ENCODE measurements at places on chromosomes 16 and 17.

- peak; percentile 15 for DNase-seq
Measured at GRCh38 chr16:30748634-30749445, 615 bp downstream of the PHKG2 start.

DNA sequence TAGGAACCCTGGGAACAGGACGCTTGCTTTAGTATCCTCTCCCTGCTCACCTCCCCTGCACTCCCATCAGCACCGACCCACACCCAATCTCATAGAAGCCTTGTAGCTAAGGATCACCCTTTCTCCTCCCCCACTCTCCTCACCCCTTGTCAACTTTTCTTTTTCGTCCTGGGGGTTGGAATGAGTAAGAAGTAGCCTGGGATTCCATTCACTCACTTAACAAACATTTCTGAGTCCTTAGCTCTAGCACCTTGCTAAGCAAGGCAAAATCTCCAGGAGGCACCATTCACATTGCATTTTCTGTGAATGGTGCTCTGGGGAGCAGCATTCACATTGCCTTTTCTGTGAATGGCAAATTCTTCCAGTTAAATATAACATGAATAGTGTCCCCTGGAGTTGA is 1.1 kb upstream of the PGAP3 start:
- DNase-seq, result no peak

- DNase-seq, result no peak
Measured at GRCh38 chr16:89345642-89346150, 128.2 kb downstream of the ZNF778 start.

- DNase-seq, result no peak
Measured at GRCh38 chr16:13351181-13351580, 449.8 kb downstream of the SHISA9 start.

GRCh38 chr17:72413077-72414031 is 292.5 kb downstream of the SOX9 start:
- DNase-seq, result no peak

- DNase-seq, result peak; percentile 60
Measured at GRCh38 chr17:67441052-67441895, 64.2 kb downstream of the PITPNC1 start.

GRCh38 chr16:47363761-47364160 is 97.1 kb downstream of the ITFG1 start:
- no peak for DNase-seq

DNA sequence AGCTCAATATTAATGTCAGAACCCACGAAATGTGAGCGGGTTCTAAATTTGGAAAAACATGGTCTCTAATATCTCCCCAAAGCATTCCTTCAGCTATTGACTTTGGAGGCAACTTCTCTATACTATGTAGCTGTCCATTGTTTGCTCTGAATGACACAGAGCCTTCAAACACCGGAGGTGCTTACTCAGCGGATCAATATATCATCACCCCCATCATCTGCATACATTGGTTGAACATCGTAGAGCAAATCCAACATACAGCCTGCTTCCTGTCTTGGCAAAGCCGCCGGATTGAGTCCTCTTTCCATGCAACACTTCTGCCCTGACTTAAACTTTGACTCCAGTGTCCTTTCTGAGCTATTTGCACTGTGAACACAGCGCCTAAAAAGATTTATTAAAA is 61.3 kb downstream of the C17orf67 start:
- no peak for DNase-seq

DNA sequence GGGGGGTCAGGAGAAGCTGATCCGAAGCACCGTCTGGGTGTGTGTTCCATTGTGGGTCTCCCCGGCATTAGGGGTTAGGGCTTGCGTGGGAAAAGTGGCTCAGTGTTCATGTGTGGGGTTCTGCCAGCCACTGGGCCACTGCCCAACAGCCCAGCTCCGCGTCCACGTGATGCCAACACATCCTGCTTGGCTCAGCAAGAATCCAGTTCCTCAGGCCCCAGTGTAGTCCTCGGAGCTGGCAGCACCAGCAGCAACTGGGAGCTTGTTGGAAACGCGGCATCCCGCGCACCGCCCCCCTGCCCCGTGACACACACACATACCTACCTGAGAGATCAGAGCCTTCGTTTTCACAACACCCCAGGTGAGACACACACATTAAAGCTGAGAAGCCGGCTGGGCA is 18.9 kb downstream of the LGALS9 start:
- no peak for DNase-seq

DNA sequence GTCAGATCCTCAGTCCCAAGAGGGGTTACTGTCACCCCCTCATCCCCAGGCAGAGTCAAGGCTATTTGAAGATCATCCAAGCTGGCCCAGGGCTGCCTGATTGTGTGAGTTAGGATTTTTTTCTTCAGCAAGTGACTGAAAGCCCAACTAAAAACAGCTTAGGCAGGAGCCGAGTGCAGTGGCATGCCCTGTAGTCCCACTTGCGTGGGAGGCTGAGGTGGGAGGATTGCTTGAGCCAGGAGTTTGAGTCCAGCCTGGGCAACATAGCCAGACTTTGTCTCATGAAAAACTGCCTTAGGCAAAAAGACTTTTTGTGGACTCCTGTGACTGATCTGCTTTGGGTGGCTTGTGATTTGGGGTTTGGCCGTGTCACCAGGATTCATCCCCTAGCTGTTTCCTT is 19.9 kb downstream of the PGS1 start:
- no peak for DNase-seq

- DNase-seq, result no peak
Measured at GRCh38 chr16:71956486-71956885, 43.7 kb downstream of the PKD1L3 start.

- DNase-seq, result no peak
Measured at GRCh38 chr16:12403746-12404658, 399.7 kb downstream of the CPPED1 start.

DNA sequence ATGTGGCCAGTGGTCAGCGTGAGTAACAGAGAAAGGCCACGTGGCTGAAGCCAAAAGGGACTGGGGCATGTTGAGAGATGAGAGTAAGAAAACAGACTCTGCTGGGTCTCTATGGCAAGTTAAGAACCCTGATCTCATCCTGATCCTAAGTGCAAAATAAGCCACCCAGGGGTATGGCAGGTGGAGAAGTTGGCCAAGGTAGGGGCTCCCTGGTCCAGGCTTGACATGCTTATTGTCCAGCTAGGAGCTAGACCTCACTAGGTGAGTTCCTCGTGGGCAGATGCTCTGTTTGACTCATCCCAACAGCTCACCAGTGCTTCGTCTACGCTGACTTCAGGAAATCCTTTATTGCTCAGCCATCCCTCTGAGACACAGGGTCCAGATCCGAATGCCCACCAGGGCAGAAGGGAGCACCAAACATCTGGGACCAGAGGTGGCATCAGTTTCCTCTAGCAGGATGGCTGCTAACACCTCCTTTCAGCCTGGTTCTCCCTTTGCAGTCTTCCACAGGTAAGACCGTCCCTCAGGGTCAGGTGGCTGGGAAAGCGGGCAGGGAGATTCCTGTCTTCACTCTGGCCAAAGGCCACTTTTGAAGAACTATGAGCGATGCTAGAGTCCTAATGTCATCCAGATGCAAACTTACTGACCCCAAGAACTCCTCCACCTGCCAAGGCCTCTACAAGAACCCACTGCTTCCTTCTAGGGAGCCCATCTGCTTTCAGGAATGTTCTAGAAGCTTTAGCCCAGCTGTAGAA is 99.5 kb downstream of the CDYL2 start:
- no peak for DNase-seq

- no peak for DNase-seq
Measured at GRCh38 chr17:69516911-69517310, 102.4 kb downstream of the MAP2K6 start.

GRCh38 chr17:31517524-31517923 is 126.0 kb downstream of the RAB11FIP4 start:
- no peak for DNase-seq

DNA sequence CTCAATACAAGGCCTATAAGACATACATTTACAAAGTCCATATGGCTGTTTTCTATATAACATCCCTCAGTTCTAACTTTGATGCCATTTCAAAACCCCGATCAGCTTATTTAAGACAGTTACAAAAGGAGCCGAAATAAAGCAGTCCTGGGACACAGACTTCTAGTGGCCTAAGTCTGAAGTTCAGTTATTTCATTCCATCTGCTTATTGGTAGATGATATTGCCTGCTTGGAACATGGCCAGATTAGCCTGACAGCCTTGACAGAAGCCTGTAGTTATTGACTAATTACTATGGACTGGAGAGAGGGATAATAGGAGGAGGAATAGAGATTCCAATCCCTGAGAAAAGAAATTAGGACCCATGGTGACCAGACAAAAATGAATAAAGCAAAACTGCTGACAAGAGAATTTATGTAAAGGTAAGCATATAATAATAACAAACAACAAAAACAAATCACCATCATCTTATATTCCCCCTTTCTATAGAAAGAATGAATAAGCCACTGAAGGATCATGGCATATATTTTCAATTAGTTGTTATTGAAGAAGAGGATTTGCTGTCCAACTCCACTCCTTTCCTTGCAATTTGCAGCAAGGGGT is 206.3 kb upstream of the TOM1L1 start:
- DNase-seq, result no peak

DNA sequence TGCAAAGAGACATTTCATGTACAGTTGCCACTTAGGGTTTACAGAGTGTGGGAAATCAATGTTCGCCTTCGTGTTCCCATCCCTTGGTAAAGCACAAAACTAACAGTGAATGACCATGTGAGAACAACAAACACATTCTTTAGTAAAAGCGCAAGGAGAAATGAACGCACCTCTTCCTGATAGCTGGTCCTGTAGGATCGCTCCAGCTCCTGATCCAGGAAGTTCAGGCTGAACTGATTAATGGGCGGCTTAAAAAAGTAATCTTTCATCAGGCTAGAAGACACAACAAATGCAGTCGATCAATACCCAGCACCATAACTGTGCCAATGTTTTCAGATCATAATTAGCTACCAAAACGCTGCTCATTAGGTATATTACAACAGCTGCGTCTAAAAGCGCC is 108.3 kb upstream of the CREBBP start:
- no peak for DNase-seq

GRCh38 chr16:85935391-85935973 is 36.5 kb downstream of the IRF8 start:
- no peak for DNase-seq

DNA sequence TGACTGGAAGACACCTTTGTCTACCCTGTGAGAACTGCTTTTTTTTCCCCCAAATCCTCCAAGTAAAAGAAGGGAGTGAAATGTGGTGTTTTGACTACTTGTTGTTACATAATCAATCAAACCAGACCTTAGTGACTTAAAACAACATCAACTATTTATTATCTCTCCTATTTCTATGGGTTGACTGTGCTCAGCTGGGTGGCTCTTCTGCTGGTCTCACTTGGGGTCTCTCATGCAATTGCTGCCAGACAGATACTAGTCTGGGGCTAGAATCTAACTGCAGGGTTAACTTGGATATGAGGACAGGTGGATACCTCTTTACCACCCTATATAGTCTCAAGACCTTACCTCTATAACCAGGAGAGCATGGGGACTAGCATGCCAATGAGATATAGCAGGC is 141.3 kb downstream of the SALL1 start:
- no peak for DNase-seq

GRCh38 chr17:45050481-45051059 is 862 bp downstream of the DCAKD start:
- DNase-seq, result peak; percentile 25

DNA sequence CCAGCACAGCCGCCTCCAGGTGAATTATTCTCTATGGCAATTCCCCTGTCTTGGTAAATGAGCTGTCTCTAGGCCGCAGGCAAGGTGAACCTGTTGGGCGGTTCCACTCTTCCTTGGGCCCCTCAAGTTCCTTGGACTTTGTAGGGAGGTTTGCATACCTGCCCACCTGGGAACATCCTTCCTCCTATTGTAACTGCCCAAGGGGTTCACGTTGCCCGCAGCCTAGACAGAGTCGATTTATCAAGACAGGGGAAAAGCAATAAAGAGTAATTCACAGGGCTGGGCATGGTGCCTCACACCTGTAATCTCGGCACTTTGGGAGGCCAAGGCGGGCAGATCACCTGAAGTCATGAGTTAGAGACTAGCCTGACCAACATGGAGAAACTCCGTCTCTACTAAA is 122.5 kb downstream of the KCNJ18 start:
- no peak for DNase-seq

- DNase-seq, result no peak
Measured at GRCh38 chr16:16017812-16018211, 68.4 kb downstream of the ABCC1 start.

DNA sequence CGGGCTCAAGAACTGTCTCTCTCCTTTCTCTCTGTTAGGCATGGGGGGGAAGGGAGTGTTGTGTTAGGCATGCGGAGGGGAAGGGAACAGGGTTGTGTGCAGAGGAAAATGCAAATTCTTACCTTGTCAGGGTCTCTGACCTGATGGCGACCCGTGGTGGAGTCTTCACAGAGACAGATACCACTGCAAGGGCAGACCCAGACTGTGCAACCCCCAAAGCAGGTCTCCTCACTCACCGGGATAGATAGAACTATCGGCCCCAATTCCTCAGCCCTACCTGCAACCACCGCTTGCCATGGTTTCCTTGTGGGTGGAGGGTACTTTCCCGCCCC is 9.6 kb upstream of the MPP2 start:
- no peak for DNase-seq

GRCh38 chr16:69840975-69841374 is 78.8 kb downstream of the WWP2 start:
- DNase-seq, result no peak

GRCh38 chr17:78182504-78182903 is 4.3 kb downstream of the TK1 start:
- DNase-seq, result no peak

- DNase-seq, result no peak
Measured at GRCh38 chr16:87880117-87880696, 10.9 kb upstream of the SLC7A5 start.

DNA sequence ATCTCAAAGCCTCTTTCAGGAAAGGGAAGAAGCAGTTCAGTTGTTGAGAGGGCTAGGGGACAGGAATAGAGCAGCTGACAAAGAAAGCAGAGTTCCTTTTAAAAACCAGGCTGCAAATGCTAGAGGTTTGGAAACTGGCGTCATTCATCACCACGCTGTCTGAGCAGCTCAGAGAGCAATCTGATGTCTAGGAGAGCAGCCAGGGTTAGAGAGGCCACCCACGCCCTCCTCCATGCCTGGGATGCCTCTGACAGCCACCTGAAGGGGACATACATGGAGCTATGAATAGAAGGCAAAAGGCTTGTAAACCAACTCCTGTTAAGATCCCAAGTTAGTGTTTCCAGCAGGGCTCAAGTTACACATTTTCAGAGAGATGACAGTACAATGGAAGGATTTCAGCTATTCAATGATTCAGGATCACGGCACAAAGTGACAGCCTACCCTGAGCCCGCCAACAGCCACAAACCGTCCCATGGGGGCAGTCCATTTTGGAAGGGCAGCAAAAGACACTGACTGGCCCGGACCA is 12.4 kb downstream of the RAB5C start:
- DNase-seq, result no peak

GRCh38 chr17:8420041-8420934 is 15.4 kb upstream of the NDEL1 start:
- DNase-seq, result no peak

- DNase-seq, result no peak
Measured at GRCh38 chr17:15740570-15741120, 8.6 kb downstream of the TBC1D26 start.

DNA sequence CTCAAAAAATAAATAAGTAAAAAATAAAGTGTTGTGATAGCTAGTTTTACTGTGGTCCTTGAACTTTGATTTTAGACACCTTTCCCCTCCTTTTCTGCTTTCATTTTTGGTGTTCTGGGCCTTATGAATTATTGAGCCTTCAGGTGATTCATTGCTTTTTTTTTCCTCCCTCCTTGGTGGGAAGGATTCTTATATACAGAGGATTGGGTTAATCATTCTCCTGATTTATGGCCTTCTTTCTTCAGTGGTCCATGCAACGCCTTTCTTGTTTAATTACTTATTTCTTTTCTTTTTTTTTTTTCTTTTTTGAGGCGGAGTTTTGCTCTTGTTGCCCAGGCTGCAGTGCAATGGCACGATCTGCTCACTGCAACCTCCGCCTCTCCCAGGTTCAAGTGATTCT is 8.0 kb upstream of the MYL4 start:
- DNase-seq, result no peak

Measured in stimulated activated CD8-positive, alpha-beta memory T cell treated with anti-CD3 and anti-CD28 coated beads, Interleukin-15, amount 100 ng/mL, for 48 hours (primary cell).